Vein endothelial cell (primary cell): ENCODE measurements at places on chromosomes 7 and 10. TPM values are rescaled to one million over a fixed set of nuclear protein-coding genes. Genes with fewer than 3 reads are reported as not detected.

HABP2 gene
- under 0.01 TPM in 1 of 2 replicates, not detected in the other for total RNA-seq

GRB10 gene
- 126 and 156 TPM in 2 replicates for total RNA-seq

DNAJB12 gene
- total RNA-seq: 38.9 and 42.9 TPM in 2 replicates

SPDYE5 gene
- total RNA-seq: not detected in 2 replicates

GOLGA7B gene
- total RNA-seq: not detected in 2 replicates

SLC18A2 gene
- total RNA-seq: not detected in 2 replicates

PAX2 gene
- total RNA-seq: not detected in 2 replicates

ZNF727 gene
- total RNA-seq: 0.10 TPM in 1 of 2 replicates, not detected in the other

DYNC1I1 gene
- 1.6 and 3.3 TPM in 2 replicates for total RNA-seq

TACR2 gene
- 0.10 and 0.65 TPM in 2 replicates for total RNA-seq

LFNG gene
- total RNA-seq: 10.8 and 22.9 TPM in 2 replicates

LMOD2 gene
- total RNA-seq: not detected in 2 replicates

RPEL1 gene
- 0.33 TPM in 1 of 2 replicates, not detected in the other for total RNA-seq

DHTKD1 gene
- 21.8 and 21.9 TPM in 2 replicates for total RNA-seq

ADAM8 gene
- total RNA-seq: 0.33 and 0.57 TPM in 2 replicates

INSYN2A gene
- 0.10 TPM in 1 of 2 replicates, not detected in the other for total RNA-seq

H2BK1 gene
- not detected in 2 replicates for total RNA-seq

INA gene
- 0.33 and 0.48 TPM in 2 replicates for total RNA-seq

GRM8 gene
- 0.10 TPM in 1 of 2 replicates, not detected in the other for total RNA-seq

TFEC gene
- total RNA-seq: 22.2 and 38.5 TPM in 2 replicates

SH2D4B gene
- under 0.01 and 0.10 TPM in 2 replicates for total RNA-seq

PDE1C gene
- total RNA-seq: 0.33 and 1.8 TPM in 2 replicates

CALCR gene
- total RNA-seq: not detected in 2 replicates

GPNMB gene
- 0.33 and 0.57 TPM in 2 replicates for total RNA-seq

DOCK1 gene
- total RNA-seq: 105 and 108 TPM in 2 replicates

HOXA10 gene
- 6.2 and 7.5 TPM in 2 replicates for total RNA-seq

ANXA8L1 gene
- total RNA-seq: 0.19 TPM in 1 of 2 replicates, not detected in the other

PNLIPRP1 gene
- not detected in 2 replicates for total RNA-seq

ACTR3C gene
- total RNA-seq: 0.67 and 2.0 TPM in 2 replicates

EVX1 gene
- not detected in 2 replicates for total RNA-seq

AKR1C8 gene
- total RNA-seq: not detected in 2 replicates
